ENCODE measurements at places on chromosomes 1 and 21.

DNA sequence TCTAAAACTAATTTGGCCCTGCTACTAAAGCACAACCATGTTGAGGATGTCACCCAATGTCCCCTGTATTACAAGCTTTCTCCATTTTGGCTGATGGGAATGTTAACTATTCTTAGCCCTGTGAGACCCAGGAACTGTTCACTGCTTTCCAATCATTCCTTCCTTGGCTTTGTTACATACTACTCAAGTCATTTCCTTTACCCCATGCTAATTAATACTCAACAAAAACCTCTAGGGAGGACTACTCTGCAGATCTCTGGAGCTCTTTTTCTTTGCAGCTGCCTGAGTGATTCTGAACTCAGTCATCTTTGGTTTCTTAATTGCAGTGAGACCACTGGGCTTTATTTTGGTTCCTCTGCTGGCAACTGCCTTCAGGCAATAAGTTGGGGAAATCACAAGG is 23.3 kb upstream of the RPE65 start:
- DNase-seq: no peak

GRCh38 chr1:69425871-69426270 is 141.9 kb upstream of the LRRC7 start:
- DNase-seq: no peak

- no peak for DNase-seq
These were observed 2.4 kb downstream of the LYPD8 start for GRCh38 chr1:248753029-248753594.

DNA sequence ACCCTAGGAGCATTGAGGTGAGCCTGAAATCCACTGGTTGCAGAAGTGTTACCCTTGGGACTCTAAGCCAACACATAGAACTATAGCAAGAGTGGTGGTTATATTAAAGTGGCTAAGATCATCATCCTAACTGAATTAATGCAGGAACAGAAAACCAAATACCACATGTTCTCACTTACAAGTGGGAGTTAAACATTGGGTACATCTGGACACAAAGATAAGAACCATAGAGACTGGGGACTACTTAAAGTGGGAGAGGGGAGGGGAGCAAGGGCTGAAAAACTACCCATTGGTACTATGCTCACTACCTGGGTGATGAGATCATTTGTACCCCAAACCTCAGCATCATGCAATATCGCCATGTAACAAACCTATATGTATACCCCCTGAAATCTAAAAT is 100.0 kb downstream of the SLC25A24 start:
- DNase-seq: no peak

GRCh38 chr1:31373056-31373896 is at the start of gene FABP3:
Gene FABP3, minus strand, starts transcription at chr1:31373076. Its CDS starts 62 bp downstream, at chr1:31373014.
- no peak for DNase-seq

- no peak for DNase-seq
These were observed 14.4 kb downstream of the ARMH1 start for GRCh38 chr1:44688760-44689446.

GRCh38 chr1:226890331-226891108 is 20.1 kb downstream of the PSEN2 start:
- no peak for DNase-seq

DNA sequence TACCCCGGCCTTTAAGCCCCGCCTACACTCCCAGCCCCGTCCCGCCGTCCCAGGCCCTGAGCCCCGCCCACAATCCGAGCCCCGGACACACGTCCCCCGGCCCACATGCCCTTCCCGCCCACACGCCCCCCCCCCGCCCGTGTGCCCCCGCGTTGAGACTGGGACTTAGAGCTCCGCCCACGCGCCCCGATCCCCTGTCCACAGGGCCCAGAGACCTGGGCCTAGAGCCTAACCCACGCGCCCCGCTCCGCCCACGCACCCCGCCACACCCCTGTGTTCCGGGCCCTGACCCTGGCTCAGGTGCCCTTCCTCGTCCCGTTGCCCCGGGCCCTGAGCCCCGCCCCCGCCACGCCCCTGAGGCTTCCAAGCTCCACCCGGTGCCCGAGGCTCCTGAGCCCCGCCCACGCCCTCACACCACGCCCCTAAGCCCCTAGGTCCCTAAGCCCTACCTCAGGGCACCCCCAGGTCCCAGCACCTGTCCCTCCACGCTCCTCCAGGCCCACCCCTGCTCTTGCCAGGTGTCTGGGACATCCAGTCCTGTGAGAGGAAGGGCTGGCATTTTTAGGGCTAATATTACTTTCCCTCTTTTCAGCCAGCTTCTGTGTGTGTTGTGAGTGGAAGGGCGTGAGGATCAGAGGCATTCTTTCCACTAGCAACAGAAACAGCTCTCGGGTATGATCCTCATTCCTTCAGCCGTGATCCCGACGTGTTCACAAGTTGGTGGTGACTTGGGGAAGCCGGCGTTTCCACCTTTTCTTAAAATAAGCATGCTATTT is 552 bp upstream of the GPR157 start:
- no peak for DNase-seq

GRCh38 chr1:164685266-164686035 is 126.5 kb downstream of the PBX1 start:
- no peak for DNase-seq

DNA sequence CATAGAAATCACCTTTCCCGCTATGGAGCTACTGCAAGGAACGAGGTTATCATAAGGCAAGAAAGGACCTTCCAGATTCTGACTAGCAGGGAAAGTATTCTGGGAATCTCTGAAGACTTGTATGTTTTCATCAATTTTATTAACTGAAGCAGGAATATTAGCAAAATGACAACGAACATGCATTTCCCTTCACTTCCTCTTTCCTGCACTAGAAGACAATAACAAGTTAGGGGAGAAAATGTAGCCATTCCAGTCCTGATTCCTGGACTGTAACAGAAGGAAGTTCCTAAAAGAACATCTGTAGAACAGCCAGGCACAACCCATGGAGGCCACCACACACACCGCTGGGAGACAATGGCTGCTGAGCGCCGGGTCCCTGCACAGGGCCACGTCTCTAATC is 106.8 kb downstream of the RAVER2 start:
- DNase-seq: no peak

DNA sequence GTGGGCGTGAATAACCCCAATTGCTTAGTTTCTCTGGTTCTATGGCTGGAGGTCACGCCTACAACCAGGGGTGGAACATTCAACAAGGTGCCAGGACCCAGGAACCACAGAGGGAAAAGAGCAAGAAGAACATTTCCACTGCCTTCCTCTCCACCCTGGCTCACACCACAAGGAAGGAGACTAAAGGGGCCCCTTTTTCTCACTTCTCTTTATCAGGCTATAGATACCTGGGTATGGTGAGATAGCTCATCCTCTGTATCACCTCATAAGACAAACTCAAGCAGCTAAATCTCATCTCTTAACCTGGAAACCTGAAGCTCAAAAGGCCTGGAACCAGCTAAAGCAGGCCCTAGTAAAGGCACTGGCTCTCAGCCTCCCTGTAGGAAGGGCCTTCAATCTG is 438.8 kb upstream of the OLFM3 start:
- DNase-seq: no peak
